ENCODE measurements at places on chromosomes 2 and 18. TPM values are rescaled to one million over a fixed set of nuclear protein-coding genes. Genes with fewer than 3 reads are reported as not detected.
A peak's percentile ranks its signal among the peaks of the same experiment; 100 is the strongest.

DNA sequence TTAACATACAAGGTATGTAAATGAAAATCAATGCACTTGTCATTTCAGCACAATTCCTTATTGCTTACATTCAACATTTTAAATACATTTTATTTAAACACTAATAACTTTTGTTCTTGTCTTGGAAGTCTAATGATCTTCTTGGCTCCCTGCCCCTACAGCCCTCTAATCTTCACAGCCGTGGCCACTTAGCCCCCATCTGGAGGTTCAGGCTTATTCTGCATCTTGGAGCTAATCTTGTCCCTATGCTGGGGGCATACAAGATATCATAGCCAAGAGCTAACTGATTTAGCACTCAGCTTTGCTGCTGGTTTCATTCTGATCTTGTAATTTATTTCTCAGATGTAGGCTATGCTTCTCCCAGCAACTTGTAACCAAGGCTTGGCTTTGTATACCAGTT is 140.8 kb downstream of the TMEFF2 start:
- DNase-seq = no peak

DNA sequence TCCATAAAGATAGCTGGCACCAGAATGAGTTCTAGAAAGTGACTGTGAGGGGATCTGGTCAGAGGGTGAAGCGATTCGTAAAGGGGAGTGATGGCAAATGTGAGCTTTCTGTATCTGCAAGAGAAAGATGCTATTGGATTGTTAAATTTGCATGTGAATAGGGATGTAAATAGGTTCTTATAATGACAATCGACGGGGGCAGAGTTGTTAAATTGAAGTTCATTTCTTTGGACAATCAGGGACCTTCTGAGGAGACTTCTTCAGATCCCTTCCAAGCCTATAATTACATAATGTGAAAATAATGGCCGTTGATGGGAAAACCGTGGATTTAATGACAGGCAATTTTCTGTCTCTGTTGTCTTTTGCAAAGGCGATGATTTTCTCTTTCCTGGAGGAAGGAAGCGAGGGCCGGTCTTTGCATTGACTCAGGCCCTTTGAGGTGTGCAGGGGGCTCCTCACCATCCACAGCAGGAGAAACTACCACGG is 52.2 kb upstream of the TMEM18 start:
- DNase-seq = no peak

- no peak for DNase-seq
These were observed 903.3 kb upstream of the KLHL29 start for GRCh38 chr2:22481486-22482259.

GRCh38 chr2:37773371-37774130 is 102.1 kb upstream of the CDC42EP3 start:
- no peak for DNase-seq

DNA sequence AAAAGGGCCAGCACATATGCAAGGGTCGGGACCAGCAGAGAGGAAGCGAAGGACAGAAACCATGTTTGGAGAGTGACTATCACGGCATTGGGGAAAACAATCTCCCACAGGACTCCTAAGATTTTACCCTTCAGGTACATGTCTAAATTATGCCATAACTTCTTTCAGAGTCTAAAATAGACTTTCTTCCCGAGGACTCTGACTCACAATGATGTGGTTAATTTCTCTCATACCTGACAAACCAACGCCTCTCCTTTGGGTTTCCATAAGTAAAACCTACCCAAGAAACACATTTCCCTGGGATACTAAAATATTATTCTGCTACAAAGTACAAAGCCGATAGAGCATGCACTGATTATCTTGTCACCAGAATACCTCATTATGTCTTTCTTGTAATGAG is 127.8 kb upstream of the NETO1 start:
- DNase-seq = no peak

GRCh38 chr2:10316860-10317259 is 14.2 kb downstream of the HPCAL1 start:
- no peak for DNase-seq

- DNase-seq = no peak
These were observed 118.2 kb downstream of the CTNNA2 start for GRCh38 chr2:79630972-79631557.

- DNase-seq = peak; percentile 70
These were observed 56.0 kb downstream of the TMEM247 start for GRCh38 chr2:46535360-46535759.

- DNase-seq = no peak
These were observed 12.0 kb upstream of the CRIM1 start for GRCh38 chr2:36343606-36344005.

- no peak for DNase-seq
These were observed 9.7 kb downstream of the CCDC68 start for GRCh38 chr18:54949588-54949987.

DNA sequence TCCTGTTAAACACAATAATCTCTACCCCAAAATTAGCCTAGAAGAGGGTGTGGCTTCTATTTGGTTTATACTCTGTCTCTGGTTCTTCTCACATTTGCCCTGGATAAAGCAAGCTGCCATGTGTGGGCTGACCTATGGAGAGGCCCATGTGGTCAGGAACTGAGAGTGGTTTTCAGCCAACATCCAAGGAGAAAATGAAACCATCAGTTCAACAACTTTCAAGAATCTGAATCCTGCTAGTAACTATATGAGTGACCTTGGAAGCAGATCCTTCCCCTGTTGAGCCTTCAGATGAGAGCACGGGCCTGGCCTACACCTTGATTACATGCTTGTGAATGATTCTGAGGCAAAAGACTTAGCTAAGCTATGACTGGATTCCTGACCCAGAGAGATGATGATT is 11.5 kb upstream of the TRIB2 start:
- DNase-seq = no peak

GRCh38 chr18:78001811-78002210 is 752.2 kb downstream of the GALR1 start:
- DNase-seq = no peak

DNA sequence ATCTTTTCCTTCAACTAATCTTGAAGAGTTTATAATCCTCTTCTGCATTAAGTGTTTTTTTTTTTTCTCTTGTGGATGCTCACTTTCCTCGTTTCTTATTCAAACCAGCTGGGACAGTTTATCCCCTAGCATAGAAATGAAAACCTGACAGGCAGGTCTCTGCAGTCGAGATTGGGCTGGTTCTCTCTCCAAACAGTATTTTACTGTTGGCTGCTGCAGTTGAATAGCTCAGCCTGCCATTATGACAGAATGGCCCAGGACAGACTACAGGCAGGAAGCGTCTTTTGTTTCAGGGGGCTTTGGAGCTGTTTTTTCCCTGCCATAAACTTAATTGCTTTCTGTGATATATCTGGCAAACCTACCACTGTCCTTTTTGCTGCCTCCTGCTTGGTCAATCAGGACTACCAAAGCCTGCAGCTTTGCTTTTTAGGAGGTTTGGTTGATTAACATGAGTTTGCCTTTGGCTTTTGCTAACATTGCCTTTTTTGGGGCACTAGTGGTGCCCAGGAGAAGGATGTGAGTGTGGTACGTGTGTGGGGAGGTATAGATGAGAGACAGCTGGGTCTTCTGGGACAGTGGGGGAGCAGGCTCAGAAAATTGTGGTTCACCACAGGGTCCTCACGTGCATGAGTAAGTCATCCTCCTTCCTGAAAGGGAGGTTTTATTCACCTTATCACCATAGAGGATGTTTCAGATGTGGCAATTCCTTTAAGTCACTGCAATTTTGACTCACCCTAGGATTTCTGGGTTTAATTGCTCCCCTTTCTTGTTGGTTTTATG is 128.7 kb downstream of the LYPD6B start:
- peak; percentile 71 for DNase-seq

- DNase-seq = no peak
These were observed 187.6 kb downstream of the ZNF521 start for GRCh38 chr18:25164211-25164847.

- peak; percentile 85 for DNase-seq
These were observed 18.9 kb downstream of the SMAD7 start for GRCh38 chr18:48931680-48932461.

RFTN2 gene
- total RNA-seq = not detected

ZNG1B gene
- 28.0 TPM for total RNA-seq

SRD5A2 gene
- not detected for total RNA-seq

PER2 gene
- total RNA-seq = 7.2 TPM

GPR55 gene
- total RNA-seq = 1.5 TPM

Data from activated CD4-positive, alpha-beta memory T cell treated with anti-CD3 and anti-CD28 coated beads for 36 hours (primary cell).